Activated CD8-positive, alpha-beta memory T cell treated with anti-CD3 and anti-CD28 coated beads for 24 hours (primary cell): ENCODE measurements at places on chromosomes 4 and X.

- no peak for DNase-seq
Observed at GRCh38 chr4:52035190-52035589, 2.9 kb downstream of the SGCB start.

GRCh38 chrX:137067147-137067546, 33.4 kb upstream of the GPR101 start:
- DNase-seq: no peak

- no peak for DNase-seq
Observed at GRCh38 chr4:137647375-137647774, 115.1 kb upstream of the PCDH18 start.

DNA sequence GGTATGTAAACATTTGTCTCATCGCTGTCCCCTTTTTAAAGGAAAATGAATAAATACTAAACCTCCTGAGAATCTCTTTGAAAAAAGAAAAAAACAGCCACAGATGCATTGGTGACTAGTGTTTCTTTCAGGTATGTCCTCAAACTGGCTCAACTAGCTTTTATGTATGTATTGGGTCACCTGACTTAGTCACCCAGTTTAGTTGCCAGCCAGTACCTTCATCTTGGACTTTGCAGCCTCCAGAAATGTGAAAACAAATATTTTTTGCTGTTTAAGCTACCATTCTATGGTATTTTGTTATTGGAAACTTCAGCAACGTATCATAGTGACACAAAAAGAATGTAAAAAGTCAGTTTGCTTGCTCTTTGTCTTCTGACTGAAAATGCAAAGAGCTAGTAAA, 1263.5 kb downstream of the FAM133A start:
- no peak for DNase-seq

- no peak for DNase-seq
Observed at GRCh38 chr4:187128222-187128621, 404.6 kb upstream of the FAT1 start.

GRCh38 chrX:8711401-8711800, 20.5 kb downstream of the ANOS1 start:
- no peak for DNase-seq

GRCh38 chr4:7251321-7251720, 59.0 kb downstream of the SORCS2 start:
- DNase-seq: no peak

GRCh38 chrX:130543603-130544325, 142.0 kb downstream of the RBMX2 start:
- DNase-seq: no peak

GRCh38 chr4:37471971-37472370, 214.2 kb downstream of the RELL1 start:
- no peak for DNase-seq

DNA sequence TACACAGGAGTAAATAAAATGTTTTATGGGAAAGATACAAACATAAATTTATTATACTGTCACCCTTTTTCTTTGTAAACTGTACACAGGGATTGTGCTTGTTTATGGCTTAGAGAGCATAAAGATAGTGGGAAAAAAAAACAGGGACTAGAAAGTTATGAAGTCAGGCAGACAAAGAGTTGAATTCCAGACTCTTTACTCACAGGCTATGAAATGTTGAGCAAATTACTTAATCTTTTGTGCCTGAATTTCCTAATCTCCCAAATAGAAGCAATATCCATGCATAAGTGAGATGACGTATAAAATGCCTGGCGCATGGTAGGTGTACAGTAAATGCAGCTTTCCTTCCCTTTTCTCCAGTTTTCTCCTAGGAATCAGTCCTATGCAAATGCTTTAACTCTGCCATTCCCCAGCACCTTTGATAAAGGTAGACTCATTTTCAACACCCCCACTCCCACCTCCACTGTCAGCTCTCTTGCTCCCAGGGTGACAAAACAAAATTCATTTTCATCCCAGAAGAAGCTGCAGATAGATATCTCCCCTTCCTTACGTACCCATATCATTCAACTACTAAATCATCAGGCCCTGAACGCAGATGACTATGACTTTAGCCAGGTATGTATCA, 44.5 kb upstream of the BTC start:
- no peak for DNase-seq

GRCh38 chr4:99394896-99395295, 40.2 kb downstream of the ADH7 start:
- no peak for DNase-seq

GRCh38 chrX:24566240-24566639, 80.9 kb downstream of the PCYT1B start:
- no peak for DNase-seq

DNA sequence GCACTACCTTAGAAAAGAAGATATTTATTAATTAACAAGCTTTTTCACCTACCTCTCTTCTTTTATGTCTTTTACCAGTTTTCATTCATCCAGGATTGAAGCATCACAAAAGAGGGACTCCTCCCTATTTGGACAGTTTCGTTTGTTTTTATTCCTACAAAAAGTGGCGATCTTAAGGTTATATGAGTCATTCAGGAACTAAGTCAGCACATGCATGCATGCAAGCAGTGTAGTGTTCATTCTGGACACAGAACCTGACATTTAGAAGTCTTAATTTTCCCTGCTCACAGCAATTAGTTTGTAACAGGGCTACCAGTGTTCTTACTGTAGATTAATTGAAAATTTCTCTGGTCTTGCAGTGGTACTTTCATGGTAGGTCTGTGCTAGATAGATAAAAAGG, 47.9 kb upstream of the QRFPR start:
- DNase-seq: no peak

- no peak for DNase-seq
Observed at GRCh38 chr4:130820448-130820847, 1724.5 kb downstream of the C4orf33 start.

GRCh38 chr4:70601422-70602039, 9.5 kb downstream of the AMBN start:
- peak; percentile 73 for DNase-seq
